ENCODE measurements at places on chromosomes 4 and X. TPM values are rescaled to one million over a fixed set of nuclear protein-coding genes. Genes with fewer than 3 reads are reported as not detected.

DNA sequence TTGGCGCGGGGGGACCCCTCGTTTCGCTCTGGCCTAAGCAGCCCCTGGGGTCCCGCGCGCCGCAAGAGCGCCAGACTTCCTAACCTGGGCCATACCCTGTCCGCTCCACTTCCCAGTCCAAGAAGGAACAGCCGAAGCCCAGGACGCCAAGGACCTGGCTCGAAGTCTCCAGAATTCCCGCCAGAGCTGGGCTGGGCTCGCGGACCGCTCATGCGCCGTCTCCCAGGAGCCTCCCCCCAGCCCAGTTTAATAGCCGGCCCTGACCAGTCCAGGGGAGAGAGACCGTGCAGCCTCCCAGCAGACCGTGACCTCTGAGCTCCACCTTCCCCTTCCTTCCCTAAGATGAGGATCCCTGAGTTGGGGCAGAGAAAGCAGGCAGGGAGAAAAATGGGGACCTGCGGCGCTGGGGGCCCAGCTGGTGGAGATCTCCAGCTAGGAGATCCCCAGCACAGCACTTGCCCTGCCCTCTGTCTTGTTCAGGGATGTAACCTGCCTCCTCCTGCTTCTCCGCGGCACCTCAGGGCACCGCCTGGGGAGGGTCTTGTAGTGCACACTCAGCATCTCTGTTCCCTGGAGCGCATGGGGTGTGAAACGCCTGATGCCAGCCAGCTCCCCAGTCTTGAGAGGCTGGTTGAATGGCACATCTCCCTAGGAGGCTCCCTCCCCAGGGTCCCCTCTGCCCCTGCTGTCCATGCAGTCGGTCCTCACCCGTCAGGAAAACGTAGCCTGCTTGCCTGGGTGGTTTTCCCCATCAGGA is 1.2 kb upstream of the LETM1 start:
- no peaks in the 10 kb centered on the region for H3K36me3 ChIP-seq
- no peaks in the 10 kb centered on the region for H3K27me3 ChIP-seq
- peak overlapping the region; percentile 59 for H3K27ac ChIP-seq

DNA sequence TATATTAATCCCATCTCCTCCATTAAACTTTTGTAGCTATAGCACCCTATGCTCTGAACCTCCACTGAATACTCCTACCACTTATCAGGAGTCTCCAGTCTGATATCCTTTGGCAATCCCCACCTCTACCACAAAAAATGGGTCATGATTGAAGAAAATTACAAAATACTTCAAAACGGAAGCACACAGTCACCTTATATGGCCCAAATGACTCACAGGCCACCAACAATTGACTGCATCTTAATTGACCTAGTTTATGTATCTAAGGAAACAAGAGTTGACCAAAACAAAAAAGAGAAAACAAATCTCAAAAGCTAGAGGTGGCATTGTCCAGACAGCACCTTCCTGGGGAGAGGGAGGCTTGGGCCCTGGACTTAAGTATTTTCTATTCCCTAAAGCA is 120.0 kb upstream of the DIAPH2 start:
- DNase-seq, result no peak

Gene AKAP17A
- total RNA-seq, result 150 TPM

Gene CXCL6
- not detected for total RNA-seq

Gene PPARGC1A
- total RNA-seq, result not detected

GRCh38 chrX:555725-556666 is 74.6 kb upstream of the SHOX start:
- H3K4me1 ChIP-seq, result no peaks in the 10 kb centered on the region
- H3K27ac ChIP-seq, result no peak overlapping the region
- H3K27me3 ChIP-seq, result no peaks in the 10 kb centered on the region
- DNase-seq, result no peak
- no peaks in the 10 kb centered on the region for H3K36me3 ChIP-seq

DNA sequence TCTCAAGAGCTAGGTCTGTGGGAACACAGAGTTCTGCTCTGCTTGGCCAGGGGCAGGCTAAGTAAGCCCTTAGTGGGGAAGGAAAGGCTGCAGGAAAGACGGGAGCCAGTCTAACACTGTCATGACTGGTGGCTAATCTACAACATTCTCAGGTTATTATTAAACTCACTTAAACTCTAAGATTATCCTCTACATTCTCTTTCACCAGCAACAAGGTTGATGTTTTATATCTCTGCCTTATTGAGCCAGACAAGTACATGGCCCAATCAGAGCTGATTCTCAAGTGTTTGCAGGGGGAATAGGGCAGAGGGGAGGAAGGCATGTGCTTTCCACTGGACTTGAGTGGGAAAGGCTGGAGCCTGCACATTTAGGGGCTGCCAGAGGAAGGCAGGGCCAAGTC is 50.9 kb upstream of the FAM241A start:
- no peaks in the 10 kb centered on the region for H3K27me3 ChIP-seq
- no peak overlapping the region for H3K4me3 ChIP-seq
- H3K4me1 ChIP-seq, result no peaks in the 10 kb centered on the region
- H3K27ac ChIP-seq, result no peak overlapping the region

DNA sequence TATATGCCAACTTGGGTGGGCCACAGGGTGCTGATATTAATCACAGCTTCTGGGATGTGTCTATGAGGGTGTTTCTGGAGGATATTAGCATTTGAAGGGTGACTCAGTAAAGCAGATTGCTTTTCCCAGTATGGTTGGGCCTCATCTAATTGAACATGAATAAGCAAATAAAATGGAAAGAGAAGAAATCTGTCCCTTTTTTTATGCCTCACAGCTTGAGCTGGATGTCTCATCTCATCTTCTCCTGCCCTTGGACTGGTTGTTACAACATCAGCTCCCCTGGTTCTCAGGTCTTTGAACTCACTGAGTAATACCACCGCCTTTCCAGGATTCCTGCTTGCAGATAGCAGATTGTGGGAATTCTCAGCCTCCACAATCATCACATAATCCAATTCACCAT is 1149.2 kb downstream of the PCDH18 start:
- H3K36me3 ChIP-seq, result no peaks in the 10 kb centered on the region
- DNase-seq, result no peak
- H3K27me3 ChIP-seq, result no peaks in the 10 kb centered on the region
- H3K4me1 ChIP-seq, result no peaks in the 10 kb centered on the region
- no peak overlapping the region for H3K27ac ChIP-seq

Gene LGI2
- total RNA-seq, result not detected

Gene SH3D19
- total RNA-seq, result 0.11 TPM

DNA sequence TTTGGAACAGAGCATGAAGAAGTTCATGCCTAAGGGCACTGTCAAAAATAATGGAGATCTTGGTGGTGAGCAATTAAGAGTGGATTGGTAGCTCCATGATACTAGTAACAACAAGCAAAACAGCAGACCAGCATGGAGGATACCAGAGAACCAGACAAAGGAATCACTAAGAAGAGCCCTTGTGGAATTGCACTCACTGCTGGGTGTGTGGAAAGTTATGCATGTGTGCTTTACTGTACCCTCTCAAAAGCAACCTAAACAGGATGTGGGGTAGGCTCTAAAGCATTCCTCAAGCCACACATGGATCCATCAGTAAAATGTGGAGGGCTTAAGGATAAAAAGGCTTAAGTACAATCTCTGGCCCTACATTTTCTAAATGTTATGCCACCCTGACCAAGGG is 69.5 kb downstream of the AR start:
- H3K27ac ChIP-seq, result no peak overlapping the region
- no peaks in the 10 kb centered on the region for H3K27me3 ChIP-seq
- no peaks in the 10 kb centered on the region for H3K36me3 ChIP-seq
- no peak for DNase-seq
- no peaks in the 10 kb centered on the region for H3K4me1 ChIP-seq

- H3K27ac ChIP-seq, result no peak overlapping the region
- no peak for DNase-seq
- no peaks in the 10 kb centered on the region for H3K36me3 ChIP-seq
- no peaks in the 10 kb centered on the region for H3K4me1 ChIP-seq
- H3K27me3 ChIP-seq, result no peaks in the 10 kb centered on the region
- no peak overlapping the region for H3K4me3 ChIP-seq
These were observed 206.4 kb downstream of the KLHL13 start for GRCh38 chrX:117910216-117910615.

DNA sequence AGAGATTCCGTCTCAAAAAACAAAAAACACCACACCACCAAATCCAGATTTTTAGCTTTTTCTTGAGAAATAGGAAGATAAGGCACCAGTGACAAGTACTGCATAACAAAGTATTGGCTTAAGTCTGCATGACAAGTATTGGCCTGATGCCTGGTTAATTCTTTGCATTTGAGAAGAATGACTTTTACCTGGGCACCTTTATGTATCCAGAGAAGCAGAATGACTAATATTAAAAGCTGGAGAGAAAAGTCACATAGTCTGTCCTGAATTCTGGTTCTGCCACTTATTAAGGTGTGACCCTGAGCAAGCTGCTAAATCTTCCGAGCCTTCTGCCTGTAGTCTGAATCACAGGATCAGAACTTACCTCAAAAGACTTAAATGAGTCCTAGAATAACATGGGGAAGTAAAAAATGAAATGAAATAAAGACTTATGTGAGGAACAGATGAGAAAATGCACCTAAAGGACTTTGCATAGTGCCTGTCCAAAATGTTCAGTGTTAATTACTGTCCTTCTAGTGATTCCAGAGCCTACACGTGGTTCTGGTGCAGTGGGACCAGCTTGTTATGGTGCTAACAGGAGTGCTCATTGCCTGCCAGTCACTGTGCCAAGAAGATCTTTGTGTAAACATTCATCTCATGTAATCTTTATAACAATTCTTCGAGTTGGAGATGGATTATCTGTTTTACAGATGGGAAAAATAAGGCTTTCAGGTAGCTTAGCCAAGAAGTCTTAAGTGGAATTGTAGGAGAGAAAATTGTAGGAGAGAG is 31.6 kb downstream of the UGDH start:
- H3K4me1 ChIP-seq, result no peaks in the 10 kb centered on the region
- DNase-seq, result no peak
- H3K27me3 ChIP-seq, result no peaks in the 10 kb centered on the region
- H3K36me3 ChIP-seq, result no peaks in the 10 kb centered on the region
- H3K27ac ChIP-seq, result no peak overlapping the region
- no peak overlapping the region for H3K4me3 ChIP-seq

Gene UXT
- total RNA-seq, result 172 TPM

DNA sequence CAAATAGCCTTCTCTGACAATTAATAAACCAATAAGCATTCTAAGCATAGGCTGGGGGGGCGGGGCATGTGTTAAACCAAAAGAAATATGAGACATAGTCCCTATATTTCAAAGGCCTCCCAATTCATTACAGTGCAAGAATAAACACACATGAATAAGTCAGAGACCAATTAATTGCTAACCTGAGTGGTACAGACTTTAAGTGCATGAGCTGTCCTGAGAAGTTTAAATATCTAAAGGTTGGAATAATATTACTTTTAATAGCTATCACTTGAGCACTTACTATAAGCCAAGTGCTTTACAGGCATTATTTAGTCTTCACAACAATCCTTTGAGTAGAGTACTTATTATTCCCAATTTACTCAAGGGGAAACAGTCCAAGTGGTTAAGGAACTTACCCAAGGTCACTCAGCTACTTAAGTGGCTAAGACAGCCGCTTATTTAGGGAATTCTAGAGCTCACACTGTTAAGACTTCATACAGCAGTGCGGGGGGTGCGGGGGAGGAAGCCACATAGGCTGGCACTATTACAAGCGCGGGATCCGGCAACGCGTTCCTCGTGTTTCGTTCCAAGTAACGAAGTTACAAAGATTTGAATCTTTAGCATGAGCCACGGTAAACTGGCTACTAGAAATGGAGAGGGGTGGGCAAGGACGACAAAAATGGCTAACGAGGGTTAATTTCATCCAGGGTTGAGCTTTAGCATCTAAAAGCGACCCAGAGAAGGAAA is 1.4 kb downstream of the THOC2 start:
- no peak for DNase-seq
- H3K27ac ChIP-seq, result peak overlapping the region; percentile 66
- no peaks in the 10 kb centered on the region for H3K36me3 ChIP-seq
- peaks cover 41% of the 10 kb centered on the region for H3K4me1 ChIP-seq
- H3K27me3 ChIP-seq, result no peaks in the 10 kb centered on the region

DNA sequence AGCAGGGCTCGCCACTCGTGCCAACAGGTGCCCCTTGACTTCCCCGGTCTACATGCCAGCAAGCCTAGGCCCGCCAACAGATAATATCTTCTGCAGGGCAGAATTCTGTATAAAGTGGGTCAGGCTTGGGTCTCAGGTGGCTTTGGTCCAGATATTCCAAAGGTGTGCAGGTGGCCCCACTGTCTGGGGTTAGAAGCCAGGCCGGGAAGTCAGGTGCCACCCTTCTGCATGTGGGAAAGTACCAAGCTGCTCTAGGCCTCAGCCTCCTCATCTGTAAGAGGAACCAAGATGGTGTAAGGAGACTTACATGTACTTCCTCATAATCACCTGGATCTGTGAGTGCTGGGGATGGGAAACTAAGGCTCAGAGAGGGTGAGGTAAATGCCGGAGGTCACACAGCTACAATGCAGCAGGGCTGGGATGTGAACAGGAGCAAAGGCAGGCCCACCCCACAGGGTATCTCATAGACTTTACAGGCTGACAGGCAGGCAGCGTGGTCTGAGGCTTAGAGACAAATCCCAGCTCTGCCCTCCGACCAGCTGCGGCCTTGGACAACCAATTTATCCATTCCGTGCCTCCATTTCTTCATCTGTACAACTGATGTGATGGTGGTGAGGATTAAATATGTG is 35.9 kb downstream of the WDR1 start:
- H3K27ac ChIP-seq, result no peak overlapping the region
- H3K36me3 ChIP-seq, result peaks cover 99% of the 10 kb centered on the region
- no peaks in the 10 kb centered on the region for H3K27me3 ChIP-seq

Gene CSAG1
- total RNA-seq, result not detected

Gene ABCG2
- total RNA-seq, result 0.44 TPM

DNA sequence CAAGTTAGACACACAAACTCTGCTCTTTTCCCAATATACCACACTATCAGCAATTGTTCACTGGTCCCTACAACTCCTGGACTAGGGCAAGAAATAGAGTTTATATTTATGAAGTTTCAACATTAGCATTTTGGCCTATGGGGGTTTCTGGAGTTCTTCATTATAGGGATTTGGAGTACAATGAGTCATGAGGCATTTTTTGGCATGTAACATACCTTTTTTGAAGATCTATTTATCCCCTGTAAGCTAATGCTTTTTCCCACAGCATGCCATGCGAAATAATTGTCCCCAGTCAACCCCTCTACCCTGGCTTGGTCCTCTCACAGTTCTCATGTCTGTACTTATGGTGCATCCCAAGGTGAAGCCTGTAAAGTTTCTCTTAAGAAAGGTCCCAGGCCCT is 36.7 kb upstream of the EDA2R start:
- DNase-seq, result no peak
- no peak overlapping the region for H3K4me3 ChIP-seq
- H3K27ac ChIP-seq, result no peak overlapping the region
- no peaks in the 10 kb centered on the region for H3K27me3 ChIP-seq
- H3K4me1 ChIP-seq, result no peaks in the 10 kb centered on the region
- no peaks in the 10 kb centered on the region for H3K36me3 ChIP-seq

Gene F11
- total RNA-seq, result not detected

- no peaks in the 10 kb centered on the region for H3K36me3 ChIP-seq
- no peaks in the 10 kb centered on the region for H3K4me1 ChIP-seq
- no peaks in the 10 kb centered on the region for H3K27me3 ChIP-seq
These were observed 6.9 kb upstream of the AFP start for GRCh38 chr4:73429118-73429517.
